ENCODE measurements at places on chromosomes 11 and 22. TPM values are rescaled to one million over a fixed set of nuclear protein-coding genes. Genes with fewer than 3 reads are reported as not detected.

DNA sequence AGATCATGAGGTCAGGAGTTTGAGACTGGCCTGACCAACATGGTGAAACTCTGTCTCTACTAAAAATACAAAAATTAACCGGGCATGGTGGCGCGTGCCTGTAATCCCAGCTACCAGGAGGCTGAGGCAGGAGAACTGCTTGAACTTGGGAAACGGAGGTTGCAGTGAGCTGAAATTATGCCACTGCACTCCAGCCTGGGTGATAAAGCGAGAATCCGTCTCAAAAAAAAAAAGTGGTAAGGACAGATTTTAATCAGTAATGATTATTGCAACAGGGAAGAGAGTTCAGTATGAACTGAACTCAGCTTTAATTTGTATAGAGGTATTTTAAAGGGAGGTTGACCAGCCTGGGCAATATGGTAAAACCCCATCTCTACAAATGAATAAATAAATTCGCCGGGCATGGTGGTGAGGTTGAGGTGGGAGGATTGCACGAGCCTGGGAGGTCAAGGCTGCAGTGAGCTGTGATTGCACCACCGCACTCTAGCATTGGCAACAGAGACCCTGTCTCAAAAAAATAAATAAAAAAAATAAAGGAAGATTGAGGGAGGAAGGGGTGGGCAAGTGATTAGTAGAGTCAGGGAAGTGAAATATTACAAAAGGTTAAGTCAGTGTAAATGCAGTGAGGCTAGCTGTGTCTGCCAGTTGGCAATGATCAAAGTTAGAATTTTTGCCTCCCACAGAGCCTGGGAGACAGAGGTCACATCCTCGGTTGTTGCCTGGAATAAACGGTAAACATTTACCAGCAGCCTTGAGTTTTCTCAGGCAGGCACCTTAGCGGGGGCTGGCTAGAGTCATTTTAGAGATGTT lies 2.6 kb upstream of the MCM5 start:
- DNase-seq = no peak

The SHANK2 gene
- not detected for total RNA-seq

DNA sequence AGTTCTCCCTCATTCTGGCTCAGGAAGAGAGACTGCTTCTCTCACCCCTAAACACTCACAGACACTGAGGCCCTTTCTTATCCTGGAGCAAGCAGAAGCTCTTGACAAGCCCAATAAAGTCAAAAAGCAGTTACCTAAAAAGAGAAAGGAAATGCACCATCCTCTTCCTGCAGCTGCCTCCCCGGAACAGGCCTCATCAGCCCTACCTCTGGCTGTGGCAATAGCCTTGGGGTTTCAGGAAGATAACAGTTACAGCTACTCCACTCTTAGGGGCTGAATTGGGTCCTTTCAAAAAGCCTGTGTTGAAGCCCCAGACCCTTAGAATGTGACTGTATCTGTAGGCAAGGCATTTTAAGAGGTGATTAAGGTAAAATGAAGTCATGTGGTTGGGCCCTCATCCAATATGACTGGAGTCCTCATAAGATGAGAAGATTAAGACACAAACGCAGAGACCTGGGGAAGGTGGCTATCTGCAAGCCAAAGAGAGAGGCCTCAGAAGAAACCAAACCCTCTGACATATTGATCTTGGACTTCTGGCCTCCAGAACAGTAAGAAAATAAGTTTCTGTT lies 3.5 kb upstream of the LGALS12 start:
- no peak for DNase-seq

The CLDN5 gene
- total RNA-seq = 360 TPM

DNA sequence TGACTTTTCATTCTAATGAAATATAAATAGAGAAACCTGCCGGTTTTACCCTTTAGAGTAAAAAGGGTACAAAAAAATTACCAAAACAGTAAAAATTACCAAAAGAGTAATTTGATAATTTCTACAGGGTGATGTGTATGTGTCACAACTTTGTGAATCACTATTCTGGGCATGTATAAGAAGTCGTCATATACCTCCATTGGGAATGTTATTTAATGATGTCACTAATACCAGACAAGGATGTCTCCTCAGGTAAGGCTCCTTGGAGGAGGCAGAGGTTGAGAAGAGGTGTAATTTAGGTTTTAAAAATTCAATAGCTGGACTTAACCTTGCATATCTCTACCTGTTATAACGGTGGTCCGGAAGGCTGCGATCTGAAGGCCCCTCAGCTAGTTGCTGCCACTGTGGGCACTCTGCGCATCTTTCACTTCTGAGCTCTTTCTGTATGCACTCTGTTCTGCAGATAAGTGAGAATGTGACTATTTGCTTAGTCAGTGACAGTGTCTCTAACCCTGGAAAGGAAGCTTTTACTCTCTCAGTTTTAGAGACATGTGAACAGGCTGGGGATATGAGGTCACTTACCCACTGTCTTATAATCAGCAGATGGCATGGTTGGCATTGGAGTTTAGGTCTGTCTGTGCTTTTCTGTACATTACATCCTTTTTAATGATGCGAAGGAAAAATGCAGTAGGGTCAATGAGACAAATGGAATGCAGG lies 987 bp upstream of the NCR3LG1 start:
- no peak for DNase-seq

DNA sequence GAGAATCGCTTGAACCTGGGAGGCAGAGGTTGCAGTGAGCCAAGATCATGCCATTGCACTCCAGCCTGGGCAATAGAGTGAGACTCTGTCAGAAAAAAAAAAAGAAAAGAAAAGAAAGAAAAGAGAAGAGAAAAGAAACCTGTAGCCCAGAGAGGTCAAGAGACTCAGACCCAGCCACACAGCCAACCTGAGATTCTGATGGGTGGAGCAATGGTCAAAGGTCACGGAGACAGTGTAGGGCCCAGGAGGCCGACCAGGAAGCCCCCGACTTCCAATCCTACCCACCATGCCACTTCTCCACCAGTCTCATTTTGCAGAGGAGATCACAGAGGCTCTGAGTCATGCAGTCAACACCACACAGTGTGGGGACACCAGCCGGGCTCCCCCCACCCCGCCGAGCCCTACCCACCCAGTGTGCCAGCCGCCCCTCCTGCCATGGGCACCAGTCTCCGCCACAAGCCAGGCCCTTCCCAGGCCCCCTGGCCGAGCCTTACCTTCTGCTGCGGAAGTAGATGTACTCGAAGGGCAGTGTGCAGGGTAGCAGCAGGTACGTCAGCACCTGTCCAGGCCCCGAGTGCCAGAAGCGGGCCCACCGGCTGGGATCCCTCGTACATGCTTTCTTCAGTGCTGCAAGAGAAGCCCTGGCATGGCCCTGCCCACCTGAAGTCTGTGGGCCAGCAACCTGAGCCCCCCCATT lies 7.9 kb downstream of the PNPLA5 start:
- no peak for DNase-seq

The TOB2 gene
- total RNA-seq = 25.4 TPM

DNA sequence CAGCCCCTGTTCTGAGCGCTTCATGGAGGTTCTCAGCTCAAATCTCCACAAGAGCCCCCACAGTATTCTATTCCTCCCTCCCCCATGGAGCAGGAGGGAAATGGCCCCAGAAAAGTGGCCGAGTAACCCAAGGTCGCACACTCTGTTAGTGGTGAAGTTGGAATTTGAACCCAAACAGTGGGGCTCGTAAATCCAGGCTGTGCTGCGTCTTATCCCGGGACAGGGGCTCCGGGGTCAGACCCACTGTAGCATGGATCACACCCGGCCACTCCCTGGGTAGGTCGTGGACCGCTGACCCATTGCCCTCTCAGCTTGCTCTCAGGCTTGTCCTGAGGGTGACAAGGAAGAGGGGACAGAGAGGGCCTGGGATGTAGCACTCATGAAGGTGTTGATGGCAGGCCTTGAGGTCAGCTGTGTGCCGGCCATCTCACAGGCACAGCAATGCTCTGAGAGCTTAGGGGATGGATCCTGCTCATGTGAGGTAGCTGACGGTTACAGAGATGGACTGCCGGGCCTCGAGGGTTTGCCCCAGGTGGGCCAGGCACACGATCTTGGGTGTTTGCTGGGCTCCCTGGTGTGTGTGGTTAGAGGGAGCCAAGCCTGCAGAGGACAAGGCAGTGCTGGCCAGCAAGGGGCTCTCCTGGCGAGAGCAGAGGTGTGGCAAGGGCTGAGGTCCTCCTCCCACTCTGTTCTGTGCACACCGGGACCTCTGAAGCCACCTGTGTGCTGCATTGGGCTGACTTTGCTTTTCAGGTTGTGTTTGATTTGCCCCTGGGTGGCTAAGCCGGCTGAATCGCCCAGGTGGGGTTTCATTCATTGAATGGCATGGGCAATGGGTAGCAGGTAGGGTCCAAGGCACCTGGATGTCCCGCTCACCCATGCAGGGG lies 2.3 kb upstream of the FGF19 start:
- DNase-seq = no peak
